Left lung (tissue), 14 donors: ENCODE measurements at places on chromosomes 16 and 17. TPM values are rescaled to one million over a fixed set of nuclear protein-coding genes. Genes with fewer than 3 reads are reported as not detected.
A peak's percentile ranks its signal among the peaks of the same experiment; 100 is the strongest.

DNA sequence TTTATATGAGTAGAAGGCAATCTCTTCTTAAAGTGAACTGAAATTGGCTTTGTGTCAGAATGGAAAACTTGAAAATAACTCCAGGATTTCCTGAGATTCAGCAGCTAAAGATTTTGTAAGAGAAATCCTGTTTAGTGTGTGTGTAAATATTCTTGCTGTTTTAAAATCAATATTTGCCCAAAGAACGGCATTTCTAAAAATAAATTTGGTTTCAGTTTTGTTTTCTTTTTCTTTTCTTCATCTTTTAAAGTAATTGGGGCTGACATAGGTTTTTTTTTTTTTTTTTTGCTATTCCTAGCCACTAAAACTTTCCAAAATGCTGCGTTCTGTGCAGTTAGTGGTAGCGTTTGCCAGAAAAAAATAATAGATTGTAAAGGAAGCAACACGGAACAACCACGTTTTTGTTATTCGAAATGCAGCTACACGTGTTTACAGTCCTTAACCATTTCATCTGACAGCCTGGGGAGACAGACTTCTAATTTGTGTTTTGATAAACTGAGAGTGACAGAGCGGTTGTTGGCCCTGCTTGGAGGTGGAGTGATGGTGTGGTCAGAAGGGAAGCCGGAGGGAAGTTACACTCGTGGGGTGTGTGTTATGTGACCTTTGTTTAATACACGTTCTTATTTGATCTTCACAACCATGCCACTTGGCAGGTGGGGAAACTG is 21.6 kb upstream of the SMPD3 start:
- no peak for DNase-seq

Gene FBXO31
- 24.4 TPM for polyA plus RNA-seq

DNA sequence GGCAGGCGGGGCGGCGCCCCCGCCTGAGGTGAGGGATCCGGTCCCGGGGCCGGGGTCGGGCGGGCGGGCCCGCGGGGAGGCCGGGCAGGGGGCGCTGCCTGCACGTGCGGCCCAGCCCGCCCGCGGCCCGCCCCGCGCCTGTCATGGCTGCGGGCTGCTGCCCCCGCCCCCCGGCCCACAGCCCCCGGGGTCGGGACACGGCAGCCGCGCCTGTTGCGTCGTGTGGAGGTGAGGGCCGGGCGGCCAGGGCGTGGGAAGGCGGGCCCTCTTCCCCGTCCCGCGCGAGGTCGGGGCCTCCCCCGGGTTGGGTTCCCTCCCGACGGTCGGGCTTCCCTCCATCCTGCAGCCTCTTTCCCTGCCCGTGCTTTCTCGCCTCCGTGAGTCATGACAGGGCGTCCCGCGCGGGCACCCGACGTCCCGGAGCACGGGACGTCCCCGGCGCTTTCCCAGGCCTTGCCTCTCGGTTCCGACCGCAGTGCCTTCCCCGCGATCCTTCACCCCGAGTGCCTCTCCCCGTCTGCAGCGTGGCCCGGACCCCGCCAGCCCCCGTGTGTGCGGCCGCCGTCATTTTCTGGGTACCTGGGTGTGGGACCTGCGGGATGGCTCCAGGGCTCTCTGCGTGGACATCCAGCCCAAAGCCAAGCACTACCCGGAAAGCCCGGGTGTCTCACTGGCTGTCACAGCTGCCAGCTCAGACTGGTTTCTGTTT is 76.7 kb downstream of the CHD9 start:
- DNase-seq = peak; percentile 38

Gene GDPD1
- polyA plus RNA-seq = 11.4 TPM

DNA sequence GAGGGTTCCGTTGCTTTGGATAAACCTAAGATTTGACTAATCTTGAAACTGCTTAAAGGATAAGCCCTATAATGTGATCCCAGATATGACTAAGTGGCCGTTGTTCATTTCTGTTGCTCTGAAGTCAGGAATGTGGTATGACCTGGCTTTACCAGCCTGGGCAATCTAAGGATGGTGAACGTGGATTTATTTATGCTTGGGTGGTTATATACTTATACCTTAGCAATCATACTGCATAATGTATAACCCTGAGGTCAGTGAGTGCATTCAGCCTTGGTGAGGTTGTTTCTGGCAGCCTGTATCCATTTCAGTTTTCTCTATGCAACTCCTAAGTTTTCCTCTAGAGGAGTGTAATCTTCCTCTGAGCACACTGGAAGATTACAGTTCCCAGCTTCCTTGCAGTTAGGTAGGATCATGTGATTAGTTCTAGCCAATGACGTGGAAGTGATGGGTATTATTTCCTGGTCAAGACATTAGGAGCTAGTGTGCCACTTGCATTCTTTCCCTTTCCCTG is 41.9 kb downstream of the FTO start:
- no peak for DNase-seq

Gene ZNF597
- polyA plus RNA-seq = 4.2 TPM
